ENCODE measurements at places on chromosomes 1 and 21.

GRCh38 chr21:45256912-45257672, 30.6 kb downstream of the POFUT2 start:
- no peak for DNase-seq

- DNase-seq = peak; percentile 19
Measured at GRCh38 chr21:42461881-42462877, 33.8 kb downstream of the RSPH1 start.

DNA sequence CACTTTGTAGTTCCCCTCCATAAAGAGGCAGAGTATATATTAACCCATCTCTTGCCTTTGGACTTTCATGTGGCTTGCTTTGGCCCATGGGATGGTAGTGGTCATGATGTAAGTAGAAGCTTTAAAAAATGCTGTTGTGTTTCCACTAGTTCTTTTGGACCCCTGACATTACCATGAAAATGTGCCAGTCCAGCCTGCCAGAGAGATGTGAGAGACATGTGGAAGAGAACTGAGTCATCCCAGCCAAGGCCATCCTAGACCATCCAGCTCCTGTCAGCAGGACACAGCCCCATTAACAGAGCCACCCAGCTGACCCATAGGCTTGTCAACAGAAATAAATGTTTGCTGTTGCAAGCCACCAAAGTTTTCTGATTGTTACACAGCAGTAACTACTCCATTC, 3.9 kb upstream of the CD101 start:
- DNase-seq = no peak

GRCh38 chr1:230152999-230153398, 86.0 kb downstream of the GALNT2 start:
- DNase-seq = no peak

GRCh38 chr1:170592591-170593111, 60.7 kb downstream of the GORAB start:
- DNase-seq = no peak

- peak; percentile 41 for DNase-seq
Measured at GRCh38 chr1:160837558-160838205, 25.0 kb downstream of the CD244 start.

- DNase-seq = peak; percentile 52
Measured at GRCh38 chr1:232538224-232538942, 91.5 kb downstream of the SIPA1L2 start.

- no peak for DNase-seq
Measured at GRCh38 chr1:239939602-239940001, 152.1 kb upstream of the FMN2 start.

GRCh38 chr1:8902765-8903164, 24.3 kb upstream of the ENO1 start:
- no peak for DNase-seq

GRCh38 chr1:201460814-201461644, 8.0 kb downstream of the PHLDA3 start:
- DNase-seq = peak; percentile 85

GRCh38 chr1:232635778-232636356, 5.9 kb upstream of the SIPA1L2 start:
- peak; percentile 76 for DNase-seq

GRCh38 chr21:38691631-38692030, 114.1 kb upstream of the ETS2 start:
- no peak for DNase-seq

GRCh38 chr1:236657398-236657797, 28.9 kb upstream of the ACTN2 start:
- no peak for DNase-seq
